T-helper 1 cell (primary cell): ENCODE measurements at places on chromosomes 13 and 19.

GRCh38 chr19:40524655-40525054 lies 52.0 kb upstream of the SHKBP1 start:
- no peak for DNase-seq

GRCh38 chr13:62473944-62474237 lies 1058.2 kb upstream of the PCDH20 start:
- DNase-seq, result no peak

DNA sequence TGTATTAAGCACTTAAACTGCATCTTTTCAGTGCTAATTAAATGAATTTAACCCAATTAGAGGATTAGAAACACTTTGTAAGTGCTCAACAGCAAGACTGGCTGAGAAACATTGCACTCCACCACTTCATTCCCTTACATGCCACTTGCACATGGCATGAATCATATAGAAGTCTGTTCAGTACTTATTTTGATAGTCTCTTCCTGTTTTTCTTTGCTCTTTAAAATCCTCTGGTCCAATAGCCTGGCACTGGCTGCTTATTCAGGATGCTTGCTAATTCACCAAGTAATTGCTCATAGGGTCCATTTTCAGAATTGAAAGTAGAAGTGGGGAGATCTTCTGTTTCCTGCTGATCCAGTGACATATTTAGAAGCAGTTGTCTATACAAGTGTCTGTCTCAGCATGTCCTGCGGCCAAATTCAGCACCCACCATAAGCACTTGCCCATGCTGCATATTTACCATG lies 900.1 kb downstream of the PCDH9 start:
- DNase-seq, result no peak

GRCh38 chr13:36612230-36612629 lies 61.6 kb upstream of the SERTM1 start:
- no peak for DNase-seq

DNA sequence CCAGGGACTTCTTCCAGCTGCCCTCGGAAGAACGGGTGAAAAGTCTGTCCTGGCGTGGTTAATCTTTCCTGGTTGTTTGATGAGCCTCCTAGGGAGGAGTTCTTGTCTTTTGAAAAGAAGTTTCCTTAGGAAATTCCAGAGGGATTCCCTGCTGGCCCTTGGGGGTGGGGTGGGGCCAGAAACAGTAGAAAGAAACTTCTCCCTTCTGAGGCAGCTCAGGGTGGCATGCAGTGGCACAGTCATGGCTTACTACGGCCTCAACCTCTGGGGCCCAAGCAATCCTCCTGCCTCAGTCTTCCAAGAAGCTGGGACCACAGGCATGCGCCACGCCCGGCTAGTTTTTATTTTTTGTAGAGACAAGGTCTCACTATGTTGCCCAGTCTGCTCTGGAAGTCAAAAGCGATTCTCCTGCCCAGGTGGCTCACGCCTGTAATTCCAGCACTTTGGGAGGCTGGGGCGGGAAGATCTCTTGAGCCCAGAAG lies 1.5 kb downstream of the ZNF101 start:
- no peak for DNase-seq

- no peak for DNase-seq
Observed at GRCh38 chr19:30209617-30210600, 162.3 kb upstream of the ZNF536 start.

DNA sequence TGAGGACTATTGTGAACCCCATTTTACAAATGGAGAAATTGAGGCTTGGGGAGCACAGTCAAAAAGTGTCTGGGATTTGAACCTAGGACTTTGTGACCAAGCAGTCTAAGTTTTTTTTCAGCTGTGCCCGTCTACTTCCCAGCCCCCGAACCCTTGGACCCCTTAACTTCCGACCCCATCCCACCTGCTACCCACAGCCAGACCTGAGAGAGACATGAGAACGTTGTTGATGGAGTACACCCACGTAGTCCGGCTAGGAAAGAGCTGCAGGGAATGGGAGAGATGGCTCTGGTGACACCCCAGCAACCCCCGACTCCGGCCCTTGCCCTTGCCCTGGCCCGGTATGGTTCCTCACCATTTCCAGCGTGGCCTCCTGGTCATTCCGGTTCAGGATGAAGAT lies 18.0 kb downstream of the MAP4K1 start:
- no peak for DNase-seq

GRCh38 chr19:1028062-1028926 lies 1.9 kb downstream of the CNN2 start:
- no peak for DNase-seq
